ENCODE measurements at places on chromosomes 13 and 19. TPM values are rescaled to one million over a fixed set of nuclear protein-coding genes. Genes with fewer than 3 reads are reported as not detected.

The UQCR11 gene
- total RNA-seq, result 184 TPM

The HNRNPA1L2 gene
- total RNA-seq, result 11.6 TPM

The NLRP11 gene
- total RNA-seq, result not detected

The MAG gene
- not detected for total RNA-seq

The ZNF132 gene
- total RNA-seq, result 3.2 TPM

The FFAR3 gene
- 0.62 TPM for total RNA-seq

The MED16 gene
- total RNA-seq, result 79.6 TPM

The OR7D2 gene
- total RNA-seq, result not detected

The ZNF850 gene
- total RNA-seq, result 4.1 TPM

The HIF3A gene
- total RNA-seq, result not detected

The CD177 gene
- total RNA-seq, result not detected

The LILRB2 gene
- not detected for total RNA-seq

The ONECUT3 gene
- not detected for total RNA-seq

The ZNF69 gene
- 3.5 TPM for total RNA-seq

The LENG9 gene
- 9.9 TPM for total RNA-seq

The SELENOV gene
- total RNA-seq, result not detected

The IZUMO4 gene
- total RNA-seq, result 5.7 TPM

The NOVA2 gene
- not detected for total RNA-seq

The IFNL2 gene
- total RNA-seq, result not detected

The DNASE2 gene
- total RNA-seq, result 32.7 TPM

The GNA15 gene
- 33.3 TPM for total RNA-seq

The SIGLEC12 gene
- total RNA-seq, result not detected

The VAV1 gene
- total RNA-seq, result 167 TPM

The F2RL3 gene
- total RNA-seq, result 1.5 TPM

The OR10H5 gene
- not detected for total RNA-seq

The CEACAM1 gene
- total RNA-seq, result 2.8 TPM

The CRTC1 gene
- total RNA-seq, result 9.3 TPM

The ZNF829 gene
- total RNA-seq, result 3.3 TPM

The F10 gene
- not detected for total RNA-seq

The CALR gene
- total RNA-seq, result 1,513 TPM
